ENCODE measurements at places on chromosomes 5 and 9.
A peak's percentile ranks its signal among the peaks of the same experiment; 100 is the strongest.

DNA sequence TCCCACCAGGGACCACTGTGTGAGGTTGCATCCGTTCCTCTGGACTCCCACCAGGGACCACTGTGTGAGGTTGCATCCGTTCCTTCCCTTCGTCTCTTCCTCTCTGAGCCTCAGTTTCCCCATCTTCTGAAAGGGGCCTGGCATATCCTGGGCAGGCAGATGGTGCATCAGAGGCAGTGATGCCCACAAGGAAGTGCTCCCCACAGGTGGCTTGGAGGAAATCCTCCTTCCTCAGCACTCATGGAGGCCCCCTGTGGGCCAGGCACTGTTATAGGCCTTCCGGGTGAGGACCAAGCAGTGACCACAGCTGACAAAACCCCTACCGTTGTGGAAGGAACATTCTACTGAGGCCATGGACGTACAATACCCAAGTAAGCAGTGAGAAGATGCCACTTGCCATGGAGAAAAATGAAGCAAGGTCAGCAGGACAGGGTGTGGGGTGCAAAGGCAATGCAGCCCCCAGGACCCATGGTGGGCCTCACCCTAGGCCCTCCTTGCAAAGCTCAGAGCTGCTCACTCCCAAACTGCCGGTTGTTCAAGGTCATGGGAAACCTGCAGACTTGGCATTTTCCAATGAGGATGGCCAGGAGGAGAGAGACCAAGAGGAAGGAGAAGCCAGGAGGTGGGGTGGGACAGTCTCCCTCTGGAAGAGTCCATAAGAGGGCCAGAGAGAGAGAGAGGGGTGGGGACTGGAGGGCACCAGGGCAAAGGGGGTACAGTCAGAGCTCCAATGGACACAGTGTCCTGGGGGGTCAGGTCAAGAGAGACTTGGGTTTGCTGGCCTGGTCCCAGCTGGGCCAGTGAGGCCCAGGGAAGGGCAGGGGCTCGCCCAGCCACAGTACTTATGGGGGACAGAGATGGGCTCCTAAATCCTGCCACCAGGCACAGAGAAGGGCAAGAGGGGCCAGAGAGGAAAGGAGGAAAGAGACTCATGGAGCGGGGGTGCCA is 51.1 kb downstream of the C9orf50 start:
- peak; percentile 70 for DNase-seq

- DNase-seq: no peak
Measured at GRCh38 chr9:98552331-98552730, 156.4 kb downstream of the GABBR2 start.

GRCh38 chr9:20513126-20513913 is 109.0 kb downstream of the MLLT3 start:
- no peak for DNase-seq

- DNase-seq: no peak
Measured at GRCh38 chr9:98852961-98853360, 45.5 kb downstream of the GALNT12 start.

GRCh38 chr5:67033880-67034651 is 162.5 kb downstream of the CD180 start:
- DNase-seq: no peak

- no peak for DNase-seq
Measured at GRCh38 chr5:144406442-144406841, 235.8 kb downstream of the KCTD16 start.

- DNase-seq: no peak
Measured at GRCh38 chr5:64569858-64570257, 64.0 kb downstream of the RGS7BP start.

- no peak for DNase-seq
Measured at GRCh38 chr9:10999646-11000045, 386.8 kb upstream of the PTPRD start.

- DNase-seq: no peak
Measured at GRCh38 chr9:114072184-114073140, 5.6 kb downstream of the AMBP start.

GRCh38 chr9:124210697-124211096 is 47.1 kb upstream of the NEK6 start:
- DNase-seq: peak; percentile 67

DNA sequence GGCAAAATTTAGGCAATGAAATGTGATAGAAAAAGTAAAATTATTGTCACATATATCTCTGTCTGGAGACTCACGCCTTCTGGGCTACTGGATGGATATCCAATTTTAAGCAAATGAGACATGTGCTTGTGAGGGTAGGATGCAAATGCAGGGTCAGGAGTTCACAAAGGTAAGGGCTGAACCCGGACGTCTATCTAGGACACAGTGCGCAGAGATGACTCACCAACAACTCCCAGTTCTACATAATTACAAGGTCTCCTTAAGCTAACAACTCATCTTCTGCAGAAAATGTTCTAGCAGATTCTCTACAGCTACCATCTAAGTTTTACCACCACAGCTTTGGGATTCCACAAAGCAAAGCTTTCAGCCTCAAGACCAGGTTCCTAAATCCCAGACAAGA is 160.5 kb downstream of the ENTREP1 start:
- DNase-seq: no peak

DNA sequence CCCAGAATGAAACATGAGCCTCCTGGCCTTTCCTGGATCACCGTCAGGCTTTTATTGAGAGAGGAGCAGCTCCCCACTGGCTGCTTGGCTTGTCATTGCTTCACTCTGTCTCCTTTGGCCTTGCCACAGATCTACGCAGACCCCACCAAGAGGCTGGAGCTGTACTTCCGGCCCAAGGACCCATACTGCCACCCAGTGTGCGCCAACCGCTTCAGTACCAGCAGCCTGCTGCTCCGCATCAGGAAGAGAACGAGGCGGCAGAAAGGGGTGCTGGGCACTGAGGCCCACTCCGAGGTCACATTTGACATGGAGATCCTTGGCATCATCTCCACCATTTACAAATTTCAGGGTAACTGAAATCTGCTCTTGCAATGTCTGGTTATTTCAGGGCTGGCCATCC is 11.2 kb downstream of the GTF3C5 start:
- no peak for DNase-seq

- DNase-seq: no peak
Measured at GRCh38 chr5:61137835-61138234, 24.4 kb downstream of the SMIM15 start.

DNA sequence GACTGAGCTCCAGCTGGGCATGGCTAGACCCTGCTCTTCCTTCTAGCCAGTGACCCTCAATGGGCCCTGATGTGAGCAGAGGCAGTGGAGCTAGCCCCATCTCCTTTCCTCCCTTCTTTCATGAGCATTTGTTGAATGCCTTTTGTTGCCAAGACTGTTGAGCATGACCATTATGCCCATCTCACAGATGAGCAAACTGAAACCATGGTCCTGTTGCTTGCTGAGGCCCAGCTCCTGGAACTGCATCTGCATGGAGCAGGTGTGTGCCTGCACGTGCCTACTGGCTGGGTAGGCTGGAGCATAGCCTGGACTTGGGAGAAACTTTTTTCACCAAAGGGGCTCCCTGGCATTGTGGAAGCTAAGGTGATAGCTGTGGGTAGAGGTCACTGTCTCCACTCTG is 3.0 kb upstream of the WNK2 start:
- no peak for DNase-seq

- no peak for DNase-seq
Measured at GRCh38 chr5:54470677-54471076, 15.2 kb downstream of the HSPB3 start.

- DNase-seq: no peak
Measured at GRCh38 chr5:116731432-116731831, 156.8 kb upstream of the SEMA6A start.

Measured in GM20000 (cell line).